ENCODE measurements at places on chromosomes 1 and 21.

DNA sequence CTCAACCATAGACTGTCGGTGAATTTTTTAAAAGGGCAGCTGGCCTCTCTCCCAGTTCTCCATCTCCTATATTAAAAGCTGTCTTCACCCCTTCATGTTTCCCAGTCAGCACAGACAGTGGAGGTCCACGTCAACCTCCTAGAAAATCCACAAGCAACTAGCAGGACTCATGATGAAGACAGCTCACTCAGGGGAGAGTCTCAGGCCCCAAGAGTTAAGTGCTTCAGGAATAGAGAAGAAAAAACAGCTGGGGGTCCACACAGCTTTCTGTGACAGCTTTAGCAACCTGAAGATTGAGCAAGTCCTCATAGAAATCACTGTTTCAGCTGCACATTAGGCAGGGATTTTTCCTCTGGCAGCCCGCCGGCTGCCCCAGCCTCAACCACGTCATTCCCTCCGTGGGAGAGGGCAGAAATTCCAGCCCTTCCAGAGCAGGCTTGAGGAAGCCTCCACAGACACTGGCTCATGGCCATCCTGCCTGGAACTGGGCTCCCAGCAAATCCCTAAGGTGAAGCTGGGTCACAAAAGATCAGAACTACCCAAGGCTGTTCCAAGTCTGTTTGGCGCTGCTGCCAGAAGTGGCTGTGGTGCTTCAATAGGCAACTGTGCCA lies 15.2 kb downstream of the GPR161 start:
- DNase-seq, result no peak

GRCh38 chr1:29557701-29558600 lies 321.6 kb downstream of the PTPRU start:
- DNase-seq, result no peak

GRCh38 chr1:15207031-15207828 lies 39.8 kb upstream of the FHAD1 start:
- no peak for DNase-seq

DNA sequence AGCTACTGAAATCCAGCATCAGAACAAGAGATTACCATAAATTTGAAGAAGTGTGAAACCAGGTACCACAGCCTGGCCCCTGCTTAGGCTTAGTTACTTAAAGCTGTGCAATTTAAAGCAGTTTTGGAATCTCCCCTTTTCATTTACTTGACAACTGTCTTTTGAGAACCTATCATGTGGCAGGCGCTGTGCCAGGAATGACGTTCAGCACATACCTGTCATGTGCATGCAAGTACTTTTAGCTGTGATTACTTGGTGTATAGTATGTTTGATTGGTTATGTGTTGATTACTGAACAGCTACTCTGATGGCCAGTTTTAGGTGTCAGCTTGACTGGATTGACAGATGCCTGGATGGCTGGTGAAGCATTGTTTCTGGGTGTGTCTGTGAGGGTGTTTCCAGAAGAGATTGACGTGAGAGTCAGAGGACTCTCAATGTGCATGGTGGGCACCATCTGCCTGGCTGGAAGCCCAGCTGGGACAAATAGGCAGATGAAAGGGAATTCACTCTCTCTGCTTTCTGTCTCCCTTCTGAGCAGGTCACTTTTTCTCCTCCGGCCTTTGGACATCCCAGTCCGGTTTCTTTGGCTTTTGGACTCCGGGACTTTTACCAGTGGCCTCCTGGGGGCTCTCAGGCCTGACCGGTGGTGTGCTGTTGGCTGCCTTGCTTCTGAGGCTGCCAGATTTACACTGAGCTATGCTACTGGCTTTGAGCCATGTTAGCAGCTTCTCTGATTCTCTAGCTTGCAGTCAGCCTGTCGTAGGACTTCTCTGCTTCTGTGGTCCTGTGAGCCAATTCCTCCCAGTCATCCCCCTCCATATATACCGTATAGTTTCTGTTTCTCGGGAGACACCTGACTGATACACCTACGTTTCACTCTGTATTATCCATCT lies 178.0 kb downstream of the RYR2 start:
- DNase-seq, result no peak

- no peak for DNase-seq
These were observed 164.3 kb downstream of the MIS18A start for GRCh38 chr21:32114419-32115035.
